ENCODE measurements at places on chromosomes 1 and 21. TPM values are rescaled to one million over a fixed set of nuclear protein-coding genes. Genes with fewer than 3 reads are reported as not detected.

GRCh38 chr1:192512426-192513162, 63.0 kb upstream of the RGS1 start:
- DNase-seq, result no peak

DNA sequence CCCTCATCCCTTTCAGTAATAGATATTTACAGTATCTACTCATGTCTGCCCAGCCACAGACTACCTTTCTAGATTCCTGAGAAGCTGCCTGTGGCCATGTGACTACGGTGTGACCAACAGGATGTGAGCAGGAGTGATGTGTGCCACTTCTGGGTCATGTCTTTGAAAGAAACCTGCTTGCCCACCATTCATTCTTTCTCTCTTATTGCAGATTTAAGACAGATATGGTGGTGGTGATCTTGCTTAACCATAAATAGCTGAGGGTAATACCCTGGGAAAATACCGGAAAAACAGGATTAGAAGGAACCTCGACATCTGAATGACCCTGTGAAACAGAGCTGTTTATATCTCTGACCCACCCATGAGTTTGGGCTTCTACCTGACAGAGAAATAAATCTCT, 41.6 kb upstream of the GUCA2A start:
- DNase-seq, result no peak

The C1orf94 gene
- not detected for total RNA-seq

The LINGO4 gene
- not detected for total RNA-seq

Measured in K562 (cell line).